NCI-H748 treated with DMSO at 0.1 percent for 48 hours (cell line): ENCODE measurements at places on chromosomes 1 and 21.
A peak's percentile ranks its signal among the peaks of the same experiment; 100 is the strongest.

GRCh38 chr1:203081465-203082230 lies 4.2 kb downstream of the MYOG start:
- no peak for DNase-seq

DNA sequence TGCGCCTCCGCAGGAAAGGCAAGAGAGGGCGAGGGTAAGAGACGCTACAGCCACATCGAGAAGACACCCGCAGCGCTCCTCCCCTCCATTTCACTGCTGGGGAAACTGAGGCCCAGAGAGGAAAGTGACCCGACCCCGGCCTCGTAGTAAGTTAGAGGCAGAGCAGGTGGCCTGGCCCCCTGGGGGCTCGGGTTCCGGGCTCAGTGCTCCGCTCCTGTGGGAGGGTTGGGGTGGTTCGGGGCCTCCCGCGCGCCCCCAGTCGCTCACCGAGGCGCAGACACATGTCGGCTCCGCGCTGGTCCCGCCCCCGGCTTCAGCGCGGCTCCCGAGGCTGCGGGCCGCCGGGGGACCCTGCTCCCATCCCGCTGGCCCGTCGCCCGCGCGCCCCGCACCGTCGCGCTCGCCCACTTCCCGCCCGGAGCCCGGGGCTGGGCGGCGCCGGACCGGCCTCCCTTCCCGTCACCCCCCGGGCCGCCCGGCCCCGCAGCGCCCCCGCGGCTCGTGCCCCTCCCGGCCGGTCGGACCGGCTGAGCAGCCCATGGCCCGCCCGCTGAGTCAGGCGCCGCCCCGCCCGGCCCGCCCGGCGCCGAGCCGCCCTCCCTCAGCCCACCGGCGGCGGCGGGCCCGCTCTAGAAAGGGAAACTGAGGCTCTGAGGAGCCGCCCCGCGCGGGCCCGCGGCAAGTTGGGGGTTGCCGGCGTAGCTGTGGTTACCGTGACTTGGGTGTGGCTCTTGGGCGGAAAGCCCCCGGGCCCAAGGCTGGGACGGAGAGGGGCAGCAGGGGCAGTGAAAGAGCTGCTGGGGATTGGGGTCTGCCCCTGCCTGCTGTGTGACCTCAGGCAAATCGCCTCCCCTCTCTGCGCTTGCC lies at the start of gene TMEM54:
TMEM54 (minus strand) TSS at position 434 of the 867 bp plus-strand sequence; CDS start at position 283, 151 bp downstream.
- no peak for DNase-seq

DNA sequence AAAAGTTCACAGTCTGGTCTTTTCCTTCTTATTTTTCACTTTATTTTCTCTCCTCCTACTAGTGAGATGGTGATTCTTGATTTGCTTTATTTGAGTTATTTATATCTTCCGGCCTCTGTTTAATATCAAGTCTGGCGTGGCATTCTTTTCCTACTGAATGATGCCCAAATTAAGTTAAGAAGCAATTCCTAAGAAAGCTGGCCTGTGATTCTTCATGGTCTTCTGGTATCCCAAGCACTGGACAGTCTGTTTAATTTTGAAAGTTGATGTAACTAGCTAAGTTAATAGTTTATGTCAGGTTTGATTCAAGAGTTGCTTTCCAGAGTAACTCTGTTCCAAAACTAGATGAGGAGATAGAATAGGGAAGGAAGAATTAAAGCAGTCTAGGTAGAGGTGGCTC lies 9.2 kb upstream of the ENAH start:
- no peak for DNase-seq

DNA sequence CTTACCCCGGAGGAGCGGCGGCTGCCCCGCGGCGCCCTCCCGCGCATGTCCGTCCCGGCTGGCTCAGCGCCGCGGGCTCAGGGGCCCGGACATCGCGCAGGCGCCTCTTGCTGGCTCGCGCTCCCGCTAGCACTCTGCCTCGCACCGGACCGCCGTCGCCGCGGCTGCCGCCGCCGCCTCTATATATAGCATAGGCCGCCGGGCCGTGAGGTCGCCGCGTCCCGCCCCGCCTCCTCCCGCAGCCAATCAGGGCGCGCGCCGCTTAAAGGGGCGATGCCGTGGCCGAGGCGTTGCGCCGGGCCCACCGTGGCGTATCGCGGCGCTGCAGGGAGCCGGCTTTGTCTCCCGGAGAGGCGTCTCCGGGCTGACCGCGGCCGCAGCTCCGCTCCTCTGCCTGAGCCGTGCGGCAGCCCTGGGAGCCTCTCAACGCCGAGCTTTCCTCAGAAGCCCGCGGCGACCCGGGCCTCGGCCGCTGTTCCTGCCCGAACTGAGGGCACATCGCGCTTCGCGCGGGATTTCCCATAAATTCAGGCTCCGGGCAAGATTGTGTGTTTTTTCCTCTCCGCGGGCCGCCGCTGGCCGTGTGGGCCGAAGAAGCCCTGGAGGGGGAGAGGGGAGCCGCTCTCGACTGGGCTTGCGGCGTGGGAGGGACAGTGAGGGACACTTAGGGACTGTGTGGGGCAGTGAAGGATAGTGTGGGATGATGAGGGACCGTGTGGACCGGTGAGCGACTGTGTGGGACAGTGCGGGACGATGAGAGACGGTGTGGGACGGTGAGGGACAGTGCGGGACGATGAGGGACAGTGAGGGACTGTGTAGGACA lies at the start of gene ERRFI1:
ERRFI1 (minus strand) TSS at position 157 of the 823 bp plus-strand sequence. CDS start 10,690 bp downstream, outside the sequence.
- peak; percentile 38 for DNase-seq

GRCh38 chr1:236066054-236066453 lies 1.2 kb upstream of the NID1 start:
- DNase-seq: no peak

GRCh38 chr1:52709016-52709415 lies 10.9 kb upstream of the COA7 start:
- DNase-seq: no peak

- DNase-seq: no peak
Observed at GRCh38 chr1:200345520-200345919, 64.3 kb downstream of the ZNF281 start.

DNA sequence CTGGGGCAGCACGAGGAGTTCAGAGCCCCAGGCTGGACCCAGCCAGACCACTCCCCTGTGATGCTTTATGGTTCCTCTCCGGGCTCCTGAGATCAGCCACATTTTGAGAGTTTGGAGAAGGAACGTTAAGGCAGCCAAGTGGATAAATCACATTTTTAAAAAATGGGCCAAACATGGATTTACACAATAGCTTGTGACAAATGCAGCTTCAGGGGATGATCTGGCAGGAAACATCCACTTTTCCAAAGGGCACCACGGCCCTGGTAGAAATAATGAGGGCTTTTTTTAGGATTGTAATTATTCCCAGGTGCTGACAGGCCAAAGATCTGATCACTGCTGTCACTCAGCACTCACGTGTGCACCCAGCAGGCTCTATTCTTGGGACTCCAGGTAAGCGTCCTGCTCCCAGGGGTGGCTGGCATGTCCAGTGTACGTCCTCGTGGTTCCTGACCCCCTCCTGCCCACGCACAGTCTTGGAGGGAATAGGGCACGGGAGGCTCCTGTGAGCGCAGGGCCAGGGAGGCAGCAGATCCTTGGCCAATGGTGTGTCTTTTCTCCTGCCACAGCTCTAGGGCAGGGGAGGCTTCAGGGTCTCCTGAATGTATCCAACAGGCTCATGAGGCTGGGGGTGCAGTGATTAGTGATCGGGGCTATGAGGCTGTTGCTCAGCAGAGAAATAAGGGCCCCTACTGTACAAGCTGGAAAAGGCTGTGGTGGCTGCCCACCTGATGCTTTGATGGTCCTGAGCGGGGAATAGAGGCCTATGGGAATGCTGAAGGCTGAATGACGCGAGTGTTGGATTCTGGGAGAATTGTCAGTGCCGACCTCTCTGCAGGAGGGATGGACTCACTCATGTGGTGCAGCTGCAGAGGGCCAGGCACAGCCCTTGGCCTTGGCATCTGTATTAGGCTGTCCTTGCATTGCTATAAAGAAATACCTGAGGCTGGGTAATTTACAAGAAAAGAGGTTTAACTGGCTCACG lies 415.7 kb downstream of the PTPRU start:
- DNase-seq: no peak

DNA sequence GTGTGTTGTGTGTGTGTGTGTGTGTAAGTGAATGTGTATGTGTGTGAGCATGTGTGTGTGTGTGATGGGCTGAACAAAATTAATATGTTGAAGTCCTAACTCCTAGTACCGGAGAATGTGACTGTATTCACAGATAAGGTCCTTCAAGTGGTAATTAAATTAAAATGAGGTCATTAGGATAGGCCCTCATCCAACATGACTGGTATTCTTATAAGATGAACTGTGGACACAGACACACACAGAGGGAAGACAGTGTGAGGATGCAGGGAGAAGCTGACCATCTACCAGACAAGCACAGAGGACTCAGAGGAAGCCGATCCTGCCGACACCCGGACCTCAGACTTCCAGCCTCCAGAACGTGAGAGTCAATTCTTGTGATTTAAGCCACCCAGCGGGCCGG lies 91.2 kb upstream of the PGBD5 start:
- no peak for DNase-seq

DNA sequence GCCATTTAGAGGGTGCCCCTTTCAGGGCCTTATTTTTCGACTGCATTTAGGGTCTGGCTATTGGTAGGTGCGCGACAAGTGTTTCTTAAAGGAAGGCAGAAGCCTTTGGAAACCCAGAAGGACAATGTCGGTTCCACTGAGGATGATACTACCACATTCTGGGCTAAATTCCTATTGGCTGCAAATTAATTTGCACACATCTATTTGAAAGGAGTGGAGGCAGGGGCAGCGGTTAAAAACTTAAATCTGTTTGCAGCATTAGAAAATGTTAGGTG lies 1.1 kb downstream of the PATJ start:
- no peak for DNase-seq

- DNase-seq: no peak
Observed at GRCh38 chr1:17135530-17135929, 16.3 kb upstream of the PADI2 start.

DNA sequence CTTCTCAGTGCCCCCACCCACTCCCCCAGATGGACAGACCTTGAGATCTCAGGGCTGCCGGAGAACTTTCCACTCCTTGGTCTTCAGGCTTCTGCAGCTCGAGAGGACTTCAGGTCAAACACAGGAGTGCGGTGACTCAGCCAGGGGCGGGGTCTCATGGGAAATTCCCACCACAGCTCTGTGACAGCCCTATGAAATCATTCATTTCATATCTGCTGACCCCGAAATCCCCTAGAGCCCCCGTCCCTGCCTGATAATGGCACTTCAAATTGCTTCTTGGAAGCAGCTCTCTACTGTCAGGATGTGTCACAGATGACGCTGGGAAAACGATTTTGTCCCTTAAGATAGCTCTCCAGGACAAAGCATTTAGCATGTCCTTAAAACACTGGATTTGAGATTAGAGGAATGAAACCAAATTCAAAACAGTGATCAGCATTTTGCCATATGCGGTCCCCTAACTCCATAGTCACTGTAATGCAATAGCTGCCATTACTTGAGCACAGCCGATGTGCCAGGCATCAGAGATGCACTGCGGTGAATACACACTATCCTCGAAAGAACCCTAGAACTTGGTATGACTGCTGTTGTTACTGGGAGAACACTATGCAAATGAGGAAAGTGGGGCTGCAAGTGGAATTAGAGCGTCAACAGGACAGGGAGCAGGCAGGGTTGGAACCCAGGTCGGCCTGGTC lies at the start of gene TNFRSF9:
TNFRSF9 (minus strand) TSS at position 95 of the 692 bp plus-strand sequence. CDS start 845 bp downstream, outside the sequence.
- no peak for DNase-seq

- no peak for DNase-seq
Observed at GRCh38 chr1:167022384-167022783, 33.3 kb downstream of the MAEL start.

- no peak for DNase-seq
Observed at GRCh38 chr1:230818367-230818766, 50.0 kb downstream of the C1orf198 start.

DNA sequence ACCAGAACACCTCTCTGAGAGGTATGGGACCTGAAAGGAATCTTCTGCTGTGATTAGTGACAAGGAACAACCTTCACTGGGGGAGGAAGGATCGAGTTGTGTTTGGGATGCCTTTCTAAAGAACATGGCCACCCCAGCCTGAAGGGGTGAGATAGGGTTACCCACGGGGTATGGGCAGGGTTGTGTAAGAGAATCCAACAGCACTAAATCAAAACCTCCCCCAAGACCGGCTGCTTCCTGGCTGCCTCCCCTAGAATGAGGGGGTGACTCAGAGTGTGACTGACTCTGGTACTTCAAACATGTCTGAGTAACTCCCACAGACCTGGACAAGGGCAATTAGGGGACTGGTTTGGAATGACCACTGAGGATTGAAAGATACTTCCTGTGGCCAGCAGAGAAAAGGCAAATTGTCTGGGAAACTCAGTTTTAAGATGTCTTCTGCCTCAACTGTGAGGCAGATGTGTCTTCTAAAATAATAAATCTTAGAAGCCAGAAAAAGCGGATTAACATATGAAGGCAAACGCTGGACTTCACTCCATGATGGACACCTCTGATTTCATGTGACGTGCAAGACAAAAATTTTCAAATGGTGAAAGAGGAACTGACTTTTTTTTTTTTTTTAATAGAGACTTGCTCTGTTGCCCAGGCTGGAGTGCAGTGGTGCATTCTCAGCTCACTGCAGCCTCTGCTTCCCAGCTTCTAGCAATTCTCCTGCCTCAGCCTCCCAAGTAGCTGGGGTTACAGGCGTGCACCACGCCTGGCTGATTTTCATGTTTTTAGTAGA lies 6.7 kb upstream of the PTPN14 start:
- DNase-seq: no peak

DNA sequence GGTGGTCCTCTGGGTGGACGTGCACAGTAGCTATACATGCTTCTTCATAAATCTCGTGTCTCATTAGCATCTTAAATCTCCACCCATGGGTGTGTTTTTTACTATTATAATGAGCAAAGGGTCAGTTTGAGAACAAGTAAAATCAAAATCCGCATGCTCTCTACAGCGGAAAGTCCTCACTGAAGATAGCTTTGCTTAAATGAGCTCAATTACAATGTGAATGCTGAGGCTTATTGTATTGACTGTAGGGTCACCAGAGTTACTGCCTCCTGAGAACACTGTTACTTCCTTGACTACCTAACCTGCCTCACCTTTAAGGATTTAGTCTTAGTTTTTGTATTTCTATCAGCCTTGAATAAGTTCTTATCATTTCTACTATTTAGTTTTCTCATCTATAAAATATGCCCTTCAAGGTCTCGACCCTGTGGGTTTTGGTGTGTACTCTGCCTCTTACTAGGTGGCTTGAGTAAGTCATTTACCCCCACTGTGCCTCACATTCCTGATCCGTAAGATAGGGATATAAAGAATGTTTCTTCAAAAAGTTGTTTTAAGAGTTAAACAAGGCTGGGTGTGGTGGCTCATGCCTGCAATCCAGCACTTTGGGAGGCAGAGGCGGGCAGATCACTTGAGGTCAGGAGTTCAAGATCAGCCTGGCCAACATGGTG lies 7.9 kb downstream of the SLAMF7 start:
- DNase-seq: no peak

DNA sequence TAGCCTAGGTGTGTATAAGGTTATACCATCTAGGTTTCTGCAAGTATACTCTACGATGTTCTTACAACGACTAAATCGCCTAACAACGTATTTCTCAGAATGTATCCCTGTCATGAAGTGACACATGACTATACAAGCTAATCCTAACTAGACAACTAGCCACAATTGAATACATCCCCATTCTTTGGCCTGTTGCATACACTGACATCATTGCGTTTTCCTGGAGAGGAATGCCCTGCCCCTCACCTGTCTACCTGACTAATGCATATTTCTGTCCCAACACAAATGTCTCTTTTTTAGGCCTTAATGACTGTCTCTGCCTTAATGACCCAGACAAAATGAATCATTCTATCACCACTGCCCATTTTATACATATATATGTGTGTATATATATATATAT lies 8.5 kb upstream of the NFIA start:
- DNase-seq: no peak
